GM23338 (cell line): ENCODE measurements at places on chromosomes 12 and 14. TPM values are rescaled to one million over a fixed set of nuclear protein-coding genes. Genes with fewer than 3 reads are reported as not detected.

GRCh38 chr12:110857528-110857927, 10.7 kb downstream of the CCDC63 start:
- H3K36me3 ChIP-seq: no peaks in the 10 kb centered on the region; the same call in 1 of the 2 replicates
- no peak overlapping the region for H3K4me3 ChIP-seq
- H3K27ac ChIP-seq: no peak overlapping the region
- peaks cover 12% of the 10 kb centered on the region for H3K4me1 ChIP-seq
- peak; percentile 48 for DNase-seq

GRCh38 chr14:27253966-27254365, 656.1 kb upstream of the NOVA1 start:
- peak; percentile 5 for DNase-seq
- no peaks in the 10 kb centered on the region for H3K36me3 ChIP-seq
- H3K4me1 ChIP-seq: no peaks in the 10 kb centered on the region

Gene SPTSSA
- 22.3 and 27.5 TPM in 2 replicates for total RNA-seq

Gene RNASE1
- 0.56 TPM in 1 of 2 replicates, not detected in the other for total RNA-seq

DNA sequence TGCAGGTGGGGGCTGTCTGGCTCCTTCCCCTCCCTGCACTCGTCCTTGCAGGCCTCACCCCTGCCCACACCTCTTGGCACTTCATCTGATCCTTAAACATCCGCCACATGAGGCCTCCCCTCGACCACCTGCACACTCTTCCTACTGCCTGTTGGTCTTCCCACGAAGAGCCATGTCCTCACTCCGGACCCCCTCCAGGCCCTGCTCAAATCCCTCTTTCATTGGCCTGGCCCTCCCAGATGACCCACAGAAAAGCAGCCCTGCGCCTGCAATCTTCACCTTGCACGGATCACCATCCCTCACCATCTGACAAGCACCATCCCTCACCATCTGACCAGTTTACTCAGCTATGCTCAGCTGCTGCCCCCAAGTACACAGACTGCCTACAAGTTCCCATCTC, 193.6 kb downstream of the BCL11B start:
- no peaks in the 10 kb centered on the region for H3K36me3 ChIP-seq
- no peak for DNase-seq
- H3K27ac ChIP-seq: no peak overlapping the region

- H3K4me3 ChIP-seq: peak within 1 kb of the TSS; percentile 57
- no peak within 1 kb of the TSS for H3K27ac ChIP-seq
- H3K4me1 ChIP-seq: peaks cover 6% of the 10 kb centered on the region
- peaks cover 18% of the 10 kb centered on the region; the same call in 1 of the 2 replicates for H3K27me3 ChIP-seq
- DNase-seq: peak; percentile 86
Observed at GRCh38 chr12:12349711-12350665, at the start of gene MANSC1. MANSC1 (minus strand) TSS chr12:12350242; CDS start chr12:12343314, 6,928 bp downstream.

GRCh38 chr12:105644770-105645169, 314.3 kb downstream of the C12orf75 start:
- DNase-seq: no peak
- H3K4me1 ChIP-seq: no peaks in the 10 kb centered on the region
- no peak overlapping the region for H3K4me3 ChIP-seq
- no peaks in the 10 kb centered on the region for H3K36me3 ChIP-seq
- no peak overlapping the region for H3K27ac ChIP-seq
- H3K27me3 ChIP-seq: no peaks in the 10 kb centered on the region

DNA sequence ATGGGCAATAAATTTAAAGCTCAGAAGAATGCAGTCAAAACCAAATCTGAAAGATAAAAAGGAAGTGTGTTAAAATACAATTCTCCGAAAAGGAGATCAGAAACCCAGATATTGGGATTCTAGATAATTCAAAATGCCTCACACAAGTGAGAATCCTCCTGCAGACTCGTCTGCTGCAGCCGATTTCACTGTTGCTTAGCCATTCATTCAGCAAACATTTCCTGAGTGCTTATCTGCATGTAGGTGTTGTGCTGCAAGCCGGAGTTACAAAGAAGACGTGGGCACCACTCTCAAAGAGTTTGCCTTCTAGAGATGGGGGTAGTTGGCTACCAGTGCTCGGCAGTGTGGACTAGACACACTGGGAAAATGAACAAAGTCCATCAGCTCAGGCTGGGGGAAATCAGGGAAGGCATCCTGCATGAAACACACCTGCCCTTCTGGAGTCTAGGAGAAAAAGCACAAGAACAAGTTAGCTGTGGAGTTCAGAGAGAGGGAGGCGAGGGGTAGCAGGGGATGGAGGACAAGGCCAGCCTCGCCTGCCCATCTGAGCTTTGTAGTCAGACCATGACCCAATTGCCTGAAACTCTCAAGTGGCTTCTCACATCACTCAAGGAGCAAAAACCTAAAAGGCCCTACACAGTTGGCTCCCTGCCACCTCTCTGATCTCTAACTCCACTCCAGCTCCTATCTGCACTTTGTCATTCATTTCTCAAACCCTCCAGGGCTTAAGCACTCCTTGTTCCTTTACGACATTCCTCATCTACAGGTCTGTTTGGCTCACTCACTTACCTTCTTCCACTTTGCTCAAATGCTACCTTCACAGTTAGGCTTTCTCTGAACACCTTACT, 310.0 kb upstream of the DDHD1 start:
- H3K36me3 ChIP-seq: no peaks in the 10 kb centered on the region
- H3K4me1 ChIP-seq: 0 out of 2 replicates have a peak, but pooled peaks cover 3% of the 10 kb centered on the region
- H3K27ac ChIP-seq: no peak overlapping the region
- peak; percentile 56 for DNase-seq
- H3K4me3 ChIP-seq: no peak overlapping the region

DNA sequence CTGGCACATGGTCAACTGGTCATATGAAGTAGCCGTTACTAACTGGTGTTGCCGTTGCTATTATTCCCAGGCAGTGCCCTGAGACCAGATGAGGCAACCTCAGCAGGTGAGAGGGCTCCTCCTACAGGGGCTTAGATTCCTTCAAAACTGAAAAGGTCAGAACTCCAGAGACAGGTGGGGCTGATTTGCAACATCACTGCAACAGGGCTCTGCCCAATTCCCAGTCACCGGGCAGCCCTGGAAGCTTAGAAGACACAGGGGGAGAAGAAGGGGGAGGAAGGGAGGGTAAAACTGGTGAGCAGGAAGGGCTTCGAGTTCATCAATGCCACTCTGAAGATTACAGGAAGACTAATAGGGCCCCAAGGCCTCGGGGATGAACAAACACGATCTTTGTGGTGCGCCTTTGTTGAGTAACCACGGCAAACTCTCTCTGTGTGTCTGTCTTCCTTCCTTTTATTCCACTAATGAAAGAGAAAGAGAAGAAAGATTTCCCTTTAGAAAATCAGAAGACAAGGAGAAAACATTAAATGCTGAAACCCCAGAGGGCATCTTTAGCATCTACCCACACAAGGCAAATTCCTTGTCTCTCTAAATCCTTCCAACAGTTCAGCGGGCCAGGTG, 749.1 kb upstream of the TBX3 start:
- peak; percentile 54 for DNase-seq
- H3K27ac ChIP-seq: no peak overlapping the region
- no peaks in the 10 kb centered on the region for H3K36me3 ChIP-seq
- peaks cover 10% of the 10 kb centered on the region; the same call in 1 of the 2 replicates for H3K4me1 ChIP-seq

Gene NOVA1
- 8.1 and 10.9 TPM in 2 replicates for total RNA-seq

DNA sequence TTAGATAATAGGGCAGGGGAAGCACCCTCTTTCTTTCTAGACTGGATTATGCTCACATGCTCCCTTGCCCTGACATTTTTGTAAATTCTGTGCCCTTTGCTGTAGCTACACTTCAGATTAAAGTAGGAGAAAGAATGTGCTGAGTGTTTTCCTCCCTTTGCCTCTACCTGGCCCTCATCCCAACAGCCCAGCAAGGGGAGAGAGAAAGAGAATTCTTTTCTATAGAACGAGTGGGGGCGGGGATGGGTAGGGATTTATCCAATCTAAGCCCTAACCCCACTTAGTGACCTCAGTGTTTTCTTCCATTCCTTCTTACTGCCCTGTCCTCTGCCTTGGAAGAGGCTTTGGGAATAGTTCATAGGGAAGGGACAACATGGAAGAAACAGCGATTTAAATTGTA, 13.5 kb downstream of the GPR84 start:
- H3K27ac ChIP-seq: no peak overlapping the region
- no peak overlapping the region for H3K4me3 ChIP-seq

DNA sequence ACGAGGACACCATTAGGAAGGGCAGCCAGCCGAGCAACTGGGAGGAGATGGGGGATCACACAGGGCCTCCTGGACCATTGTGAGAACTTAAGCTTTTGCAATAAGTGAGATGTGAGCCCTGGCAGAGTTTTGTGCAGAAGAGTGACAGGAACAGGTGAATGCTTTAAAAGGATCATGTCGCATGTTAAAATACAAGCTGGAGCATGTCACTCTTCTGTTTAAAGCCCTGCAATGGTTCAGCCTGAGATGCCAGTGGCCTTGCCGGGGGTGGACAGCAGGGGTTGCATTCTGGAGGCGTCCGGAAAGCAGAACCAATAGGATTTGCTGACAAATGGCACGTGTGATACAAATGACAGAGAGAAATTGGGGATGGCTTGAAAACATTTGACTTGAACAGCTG, 137.5 kb upstream of the RFLNA start:
- no peak overlapping the region for H3K4me3 ChIP-seq
- H3K4me1 ChIP-seq: peaks cover 24% of the 10 kb centered on the region
- no peaks in the 10 kb centered on the region for H3K27me3 ChIP-seq

GRCh38 chr12:27095346-27095745, 13.0 kb upstream of the C12orf71 start:
- DNase-seq: no peak
- no peaks in the 10 kb centered on the region for H3K27me3 ChIP-seq
- no peaks in the 10 kb centered on the region for H3K36me3 ChIP-seq
- no peak overlapping the region for H3K4me3 ChIP-seq
- no peak overlapping the region for H3K27ac ChIP-seq

- H3K36me3 ChIP-seq: no peaks in the 10 kb centered on the region
- peaks cover 32% of the 10 kb centered on the region for H3K4me1 ChIP-seq
- no peaks in the 10 kb centered on the region for H3K27me3 ChIP-seq
- DNase-seq: peak; percentile 8
- no peak overlapping the region for H3K4me3 ChIP-seq
Observed at GRCh38 chr12:41709463-41710285, 435.0 kb downstream of the GXYLT1 start.

Gene L2HGDH
- total RNA-seq: 22.0 and 28.5 TPM in 2 replicates

Gene COX8C
- total RNA-seq: not detected in 2 replicates

DNA sequence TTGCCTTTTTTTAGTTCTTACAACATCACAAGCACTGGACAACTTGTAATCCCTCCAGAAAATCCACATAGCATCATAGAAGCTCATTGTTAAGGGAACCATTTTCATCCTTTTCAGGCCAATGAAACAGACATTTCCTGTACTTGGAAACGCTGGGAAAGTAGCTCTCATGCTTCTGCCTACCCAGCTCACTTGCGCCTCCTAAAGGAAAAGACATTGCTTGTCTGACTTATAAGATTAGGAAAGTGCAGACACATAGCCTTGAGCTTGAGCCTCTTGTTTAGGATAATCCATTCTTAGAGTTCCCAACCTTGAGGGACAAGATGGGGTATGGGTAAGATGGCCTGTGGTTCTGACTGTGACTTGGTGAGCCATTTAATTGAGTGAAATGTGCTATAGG, 589.5 kb downstream of the NOVA1 start:
- H3K27ac ChIP-seq: no peak overlapping the region
- DNase-seq: peak; percentile 91
- H3K36me3 ChIP-seq: no peaks in the 10 kb centered on the region
- H3K4me1 ChIP-seq: no peaks in the 10 kb centered on the region

DNA sequence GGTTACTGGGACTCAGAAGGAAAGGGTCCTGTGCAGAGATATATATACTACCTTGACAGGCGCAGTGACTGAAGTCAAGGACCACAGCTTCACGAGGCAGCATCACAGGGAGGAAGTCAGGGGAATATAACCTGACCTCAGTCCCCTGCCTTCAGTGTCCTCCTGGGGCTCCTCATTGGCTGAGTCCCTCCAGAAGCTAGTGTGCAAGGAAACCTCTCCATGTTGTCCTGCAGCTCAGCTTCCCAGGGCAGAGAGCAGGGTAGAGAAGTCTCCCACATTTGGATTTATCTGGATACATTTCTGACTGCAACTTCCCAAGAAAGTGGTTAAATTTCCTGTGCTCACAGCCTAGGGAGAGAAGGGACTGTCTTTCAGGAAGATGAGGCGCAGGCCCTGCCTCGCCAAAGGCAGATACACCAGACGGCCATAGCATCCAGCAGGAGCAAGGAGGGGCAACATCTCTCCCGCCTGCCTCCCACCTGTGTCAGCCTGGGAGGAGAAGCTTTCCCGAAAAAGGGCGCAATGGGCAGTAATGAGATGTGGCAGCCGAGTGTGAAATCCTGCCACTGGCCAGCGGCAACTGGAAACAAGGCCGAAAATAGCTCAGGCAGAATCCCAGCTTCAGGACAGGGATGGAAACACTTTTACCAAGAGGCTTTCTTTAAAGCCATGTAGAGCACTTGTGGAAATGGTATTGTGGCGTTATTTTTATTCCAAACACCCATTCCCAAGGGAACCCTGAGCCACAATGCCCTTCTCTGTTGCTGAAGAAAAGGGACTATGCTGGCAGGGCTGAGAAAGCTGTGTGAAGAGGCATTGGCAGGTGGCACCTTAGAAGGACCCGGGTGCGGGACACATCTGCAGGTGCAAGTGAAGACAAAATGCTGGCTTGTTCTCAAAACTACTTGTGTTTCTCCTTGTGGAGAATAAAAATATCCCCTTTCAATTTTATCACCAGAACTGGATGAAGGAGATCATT, 54.9 kb upstream of the HIF1A start:
- no peaks in the 10 kb centered on the region for H3K36me3 ChIP-seq
- H3K4me3 ChIP-seq: no peak overlapping the region
- peak; percentile 18 for DNase-seq
- no peak overlapping the region for H3K27ac ChIP-seq
- H3K27me3 ChIP-seq: no peaks in the 10 kb centered on the region

DNA sequence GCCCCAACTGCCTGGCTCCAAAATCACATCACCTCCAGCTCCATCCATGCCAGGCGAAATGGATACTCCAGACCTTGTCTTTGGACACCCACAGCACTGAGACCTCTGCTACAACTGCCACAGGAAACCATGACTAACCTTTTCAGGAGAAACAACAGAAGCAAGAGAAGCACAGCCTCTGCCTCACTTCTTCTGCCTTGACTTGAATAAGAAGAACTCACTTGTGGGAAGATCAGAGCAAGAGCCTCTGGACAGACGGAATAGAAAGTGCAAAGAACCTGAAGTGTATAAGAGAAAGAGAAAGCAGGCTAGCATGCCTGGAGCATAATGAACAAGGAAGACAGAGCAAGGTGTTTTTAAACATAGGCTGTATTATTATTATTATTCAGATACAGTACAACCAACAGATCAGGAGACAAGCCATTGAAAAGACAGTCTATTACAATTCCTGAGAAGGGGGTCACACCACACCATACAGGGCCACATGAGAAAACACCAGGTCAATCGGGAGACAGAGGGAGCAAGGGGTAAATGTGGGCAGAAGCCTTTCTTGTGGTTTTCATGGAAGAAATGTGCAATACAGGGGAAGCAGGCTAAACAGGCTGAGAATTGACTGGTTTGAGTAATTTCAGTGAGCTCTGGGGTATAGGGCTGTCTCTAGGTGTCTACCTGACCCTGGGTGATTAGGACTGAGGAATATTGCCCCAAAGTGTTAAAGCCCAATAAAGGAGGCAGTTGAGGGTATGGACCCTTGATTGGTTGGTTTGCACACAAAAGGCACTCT, 7.4 kb upstream of the OR10P1 start:
- no peak overlapping the region for H3K27ac ChIP-seq
- no peak overlapping the region for H3K4me3 ChIP-seq
- no peaks in the 10 kb centered on the region for H3K27me3 ChIP-seq

GRCh38 chr14:94501588-94502516, 7.4 kb downstream of the SERPINA12 start:
- no peaks in the 10 kb centered on the region for H3K27me3 ChIP-seq
- no peak for DNase-seq
- H3K4me1 ChIP-seq: no peaks in the 10 kb centered on the region
- H3K4me3 ChIP-seq: no peak overlapping the region
